ENCODE measurements at places on chromosomes 7 and 10.

- no peak for DNase-seq
Observed at GRCh38 chr7:55977831-55978230, 13.4 kb downstream of the NIPSNAP2 start.

GRCh38 chr10:72016608-72017300 lies 52.6 kb downstream of the CHST3 start:
- no peak for DNase-seq

DNA sequence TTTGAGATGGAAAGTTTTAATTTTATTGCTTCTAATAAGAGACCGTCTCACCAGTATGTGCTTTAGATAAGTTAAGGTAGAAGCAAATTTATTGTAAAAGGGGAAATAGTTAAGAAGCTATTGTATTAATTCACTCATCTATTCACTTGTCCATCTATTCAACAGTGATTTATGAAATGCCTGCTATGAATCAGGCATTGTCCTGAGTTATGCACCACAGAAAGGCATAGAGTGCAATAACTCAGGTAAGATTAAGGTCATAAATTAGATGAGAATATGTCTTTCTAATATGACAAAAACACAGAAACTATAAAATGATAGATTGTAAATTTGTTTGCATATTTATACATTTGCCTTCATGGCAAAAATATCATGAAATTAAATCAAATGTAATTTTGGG lies 379.3 kb upstream of the PCDH15 start:
- no peak for DNase-seq

- DNase-seq = no peak
Observed at GRCh38 chr7:42735081-42735480, 176.8 kb downstream of the C7orf25 start.

DNA sequence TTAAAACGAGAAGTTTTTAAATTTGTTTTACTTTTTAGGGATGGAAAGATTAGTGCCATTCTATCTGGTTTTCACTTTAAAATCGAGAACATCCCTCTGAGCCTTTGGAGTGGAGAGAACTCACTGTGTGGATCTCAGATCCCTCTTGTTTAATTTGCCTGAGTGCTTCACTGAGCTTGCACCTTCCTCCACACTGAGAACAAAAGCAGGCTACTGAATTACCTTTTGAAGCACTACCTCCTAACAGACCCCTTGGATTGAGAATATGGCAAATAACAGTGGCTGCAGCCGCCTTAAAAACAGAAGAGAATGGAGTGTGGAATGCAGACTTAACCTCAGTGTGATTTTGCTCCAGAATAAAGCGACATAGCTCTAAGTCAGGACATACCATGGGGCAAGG lies 204.7 kb downstream of the CNTNAP2 start:
- no peak for DNase-seq

Measured in activated CD4-positive, alpha-beta memory T cell treated with anti-CD3 and anti-CD28 coated beads, Interleukin-2, amount 10 ng/mL, durations not matched to agents 7 days and 5 days (primary cell).